ENCODE measurements at places on chromosomes 2 and 18.
A peak's percentile ranks its signal among the peaks of the same experiment; 100 is the strongest.

DNA sequence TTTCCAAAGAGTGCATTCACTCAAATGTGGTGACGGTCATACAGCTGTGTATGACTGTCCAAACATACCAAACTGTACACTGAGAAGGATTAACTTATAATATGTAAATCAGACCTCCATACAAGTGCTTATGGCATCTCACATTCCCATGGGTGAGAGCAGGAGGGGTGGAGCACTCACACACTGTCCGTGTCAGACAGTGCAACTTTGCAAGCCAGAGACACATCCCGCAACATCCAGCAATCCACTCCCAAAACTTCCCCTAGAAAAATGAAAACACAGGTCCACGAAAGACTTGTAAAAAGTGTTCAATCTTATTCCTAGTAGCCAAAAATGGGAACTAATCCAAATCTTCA lies 36.4 kb downstream of the FAM168B start:
- DNase-seq, result no peak

DNA sequence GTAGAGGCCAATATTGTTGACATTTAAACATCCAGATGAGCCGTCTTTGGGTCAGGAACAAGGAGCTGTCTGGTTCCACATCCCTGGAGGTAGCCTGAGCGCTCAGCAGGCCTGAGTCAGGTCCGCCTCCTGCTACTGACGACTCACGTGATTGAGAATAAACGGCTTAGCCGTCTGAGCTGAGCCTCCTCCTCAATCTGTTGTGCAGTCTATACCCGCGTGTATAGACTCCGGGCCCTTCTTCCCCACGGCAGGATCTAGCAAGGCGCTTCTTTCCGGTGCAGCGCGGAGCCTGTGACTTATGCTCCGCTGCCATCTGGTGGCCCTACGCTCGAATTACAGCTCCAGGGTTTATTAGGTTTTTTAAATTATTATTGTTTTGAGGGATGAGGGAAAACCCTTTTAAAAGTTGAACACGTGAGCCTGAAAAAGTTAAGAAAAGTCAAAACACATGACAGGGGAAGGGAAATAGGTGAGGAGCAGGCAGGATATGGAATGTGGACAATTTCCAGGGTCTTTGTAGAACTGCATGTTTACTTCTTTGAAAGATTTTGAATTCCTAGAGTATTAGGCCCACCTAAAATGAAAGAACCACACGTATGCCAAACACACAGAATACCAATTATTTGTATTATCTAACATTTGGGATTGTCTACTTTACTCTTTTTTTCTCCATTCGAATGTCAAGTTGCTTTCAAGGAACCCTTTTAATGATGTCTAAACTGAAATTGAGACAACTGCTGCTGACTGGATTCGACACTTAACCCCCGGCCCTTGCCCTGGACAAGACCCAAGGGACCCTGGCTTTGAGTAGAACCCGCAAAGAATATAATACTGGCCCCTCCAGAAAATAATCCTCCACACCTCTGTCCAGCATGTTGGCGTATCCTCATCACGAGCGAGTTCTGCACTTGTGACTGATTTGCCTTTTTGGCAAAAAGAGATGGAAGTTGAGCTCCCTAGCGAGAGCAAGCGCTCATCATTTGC lies 112.4 kb upstream of the ZNF236 start:
- peak; percentile 21 for DNase-seq

- DNase-seq, result no peak
Measured at GRCh38 chr2:188497726-188498125, 206.1 kb downstream of the GULP1 start.

- DNase-seq, result no peak
Measured at GRCh38 chr18:61209801-61210200, 123.4 kb upstream of the CDH20 start.

GRCh38 chr18:13382366-13382953 lies 163.9 kb downstream of the LDLRAD4 start:
- DNase-seq, result no peak
